Stimulated activated CD8-positive, alpha-beta memory T cell treated with anti-CD3 and anti-CD28 coated beads, Interleukin-15, amount 100 ng/mL, for 24 hours (primary cell): ENCODE measurements at places on chromosomes 2 and 18.

- DNase-seq: no peak
Measured at GRCh38 chr18:63147973-63148372, 171.6 kb downstream of the BCL2 start.

GRCh38 chr2:181370126-181370525, 87.1 kb upstream of the ITGA4 start:
- no peak for DNase-seq

DNA sequence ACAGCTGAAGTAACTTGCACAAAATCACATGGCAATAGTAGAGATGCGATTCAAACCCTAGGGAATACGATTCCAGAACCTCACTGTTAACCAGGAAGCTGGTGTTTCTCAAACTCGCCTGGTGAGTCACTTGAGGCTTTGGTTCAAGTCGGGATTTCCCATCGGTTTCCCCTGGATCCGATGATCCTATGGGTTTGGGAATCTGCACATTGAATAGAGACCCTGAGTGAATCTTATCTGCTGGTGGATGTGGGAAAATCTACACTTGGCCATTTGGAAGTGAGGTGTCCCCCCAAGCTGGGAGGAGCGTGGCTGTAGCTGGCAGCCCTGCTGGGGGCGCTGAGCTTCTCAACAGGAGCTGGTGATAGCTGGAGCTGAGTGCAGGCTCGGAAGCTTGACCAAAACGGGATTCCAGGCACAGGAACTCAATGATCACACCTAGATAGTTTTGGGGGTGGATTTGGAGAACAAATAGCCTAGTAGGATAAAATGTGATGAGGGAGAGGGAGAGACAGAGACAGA, 135.4 kb downstream of the PRKCE start:
- no peak for DNase-seq

GRCh38 chr2:128624956-128625355, 306.3 kb upstream of the HS6ST1 start:
- DNase-seq: no peak

DNA sequence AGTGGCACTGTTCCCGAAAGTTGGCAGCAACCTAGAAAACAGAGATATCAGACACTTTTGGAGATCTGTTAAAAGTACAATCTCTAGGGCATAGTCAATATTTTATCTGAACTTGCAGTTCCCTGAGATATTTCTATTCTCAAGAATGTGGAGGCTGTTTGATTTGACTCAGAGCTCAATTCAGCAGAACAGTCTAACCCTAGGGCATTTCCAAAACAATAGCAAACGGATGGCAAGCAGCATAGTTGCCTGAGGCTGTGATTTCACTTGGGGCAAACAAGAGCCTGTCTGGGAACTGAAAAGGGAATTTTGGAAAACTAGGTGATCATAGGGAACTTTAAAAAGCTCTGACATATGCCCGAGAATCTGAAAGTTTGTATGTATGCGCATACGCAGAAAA, 772.8 kb upstream of the LRRTM1 start:
- DNase-seq: no peak

DNA sequence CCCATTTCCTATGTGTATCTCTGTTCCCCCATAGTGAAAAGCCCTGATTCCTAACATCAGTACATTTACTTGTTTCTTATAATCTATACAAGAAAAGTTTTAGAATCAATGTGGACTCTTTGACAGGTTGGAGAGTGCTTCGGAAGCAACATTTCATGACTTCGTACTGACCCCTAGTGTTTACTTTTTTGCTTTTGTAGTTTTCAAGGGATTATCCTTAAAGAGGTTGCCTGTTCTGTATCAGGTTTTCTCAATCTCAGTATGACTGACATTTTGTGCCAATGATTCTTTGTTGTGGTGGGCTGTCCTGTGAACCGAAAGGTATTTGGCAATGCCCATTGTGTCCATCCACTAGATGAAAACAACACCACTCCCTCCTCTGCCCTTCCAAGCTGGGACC, 43.3 kb upstream of the SERPINB2 start:
- DNase-seq: no peak

GRCh38 chr18:44602845-44603244, 77.8 kb upstream of the SETBP1 start:
- DNase-seq: no peak

GRCh38 chr2:218022131-218022850, 19.5 kb upstream of the TNS1 start:
- DNase-seq: no peak

- DNase-seq: no peak
Measured at GRCh38 chr2:196088203-196088602, 19.6 kb upstream of the DNAH7 start.
